ENCODE measurements at places on chromosomes 3 and 15.

GRCh38 chr15:42080186-42080918 lies 14.0 kb downstream of the PLA2G4D start:
- DNase-seq: no peak

GRCh38 chr15:31305796-31306425 lies 20.7 kb upstream of the KLF13 start:
- no peak for DNase-seq

- no peak for DNase-seq
These were observed 4.6 kb downstream of the SNUPN start for GRCh38 chr15:75620841-75621391.

DNA sequence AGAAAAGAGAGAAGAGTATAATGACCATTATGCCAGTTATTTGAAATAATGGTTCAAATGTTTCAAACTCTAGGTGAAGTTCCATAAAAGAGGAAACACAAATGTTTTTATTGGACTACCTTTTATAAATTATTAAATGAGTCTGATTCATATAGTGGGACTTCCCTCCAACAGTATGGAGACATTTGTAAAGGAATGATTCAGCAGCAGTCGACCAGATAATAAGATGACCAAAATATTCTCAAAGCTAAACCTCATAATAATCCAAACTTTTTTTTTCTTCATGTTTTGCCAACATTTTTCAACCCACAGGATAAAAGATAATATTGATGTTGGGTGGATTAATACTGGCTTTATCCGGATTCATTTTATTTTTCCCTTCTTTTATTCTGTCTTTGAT lies 18.8 kb downstream of the TIPARP start:
- DNase-seq: no peak

DNA sequence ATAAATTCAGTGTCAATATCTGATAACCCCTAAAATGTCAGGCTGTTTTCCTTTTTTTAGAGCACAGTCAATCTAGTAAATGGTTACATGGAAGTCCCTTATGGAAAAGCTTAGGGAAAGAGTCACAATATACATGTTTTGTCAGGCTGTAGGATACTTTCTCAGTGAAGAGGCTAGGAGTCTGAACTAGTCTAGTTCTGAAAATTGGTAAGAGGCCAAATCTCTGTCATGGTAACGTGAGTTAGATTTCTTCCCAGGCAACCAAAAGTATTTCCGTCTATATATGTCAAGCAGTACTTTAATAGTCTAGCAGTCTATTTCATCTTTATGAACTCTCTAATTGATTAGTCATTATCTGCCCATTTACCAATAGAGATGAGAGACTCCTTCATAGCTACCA lies 215.9 kb upstream of the LRRC3B start:
- no peak for DNase-seq

DNA sequence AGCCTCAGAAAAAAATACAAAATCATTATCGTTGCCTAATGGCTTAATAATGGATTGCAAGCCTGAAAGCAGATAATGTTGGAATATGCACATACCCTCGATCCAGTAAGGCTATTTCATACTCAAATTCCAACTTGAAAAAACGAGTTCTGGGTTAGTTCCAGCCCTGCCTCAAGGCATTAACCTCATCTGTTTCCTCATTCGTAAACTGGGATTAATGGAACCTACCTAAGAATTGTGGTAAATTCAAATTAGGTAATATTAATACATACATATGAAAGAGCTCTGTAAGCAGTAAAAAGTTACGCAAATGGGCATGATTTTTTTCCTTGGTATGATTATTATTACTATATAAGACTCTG lies 107.5 kb downstream of the SRGAP3 start:
- no peak for DNase-seq

- DNase-seq: no peak
These were observed 5.8 kb downstream of the LTK start for GRCh38 chr15:41507820-41508290.

DNA sequence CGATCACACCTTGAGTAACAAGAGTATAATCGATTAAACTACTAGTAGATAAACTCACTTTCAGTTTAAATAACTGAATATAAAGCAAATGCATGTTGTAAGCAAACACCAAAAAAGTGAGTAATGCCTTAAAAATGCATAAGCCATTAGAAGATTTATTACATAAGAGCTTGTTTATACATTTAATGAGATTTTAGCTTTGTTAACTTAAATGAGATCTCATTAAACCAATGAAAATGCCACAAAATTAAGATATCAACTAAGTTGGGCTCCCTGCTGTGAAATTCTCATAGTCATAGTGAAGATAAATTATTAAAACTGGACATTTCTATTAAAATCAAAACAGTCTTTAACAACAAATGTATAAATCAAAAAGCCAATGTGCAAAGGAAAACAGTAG lies 701.2 kb downstream of the NLGN1 start:
- no peak for DNase-seq

- DNase-seq: no peak
These were observed at the start of gene CIDEC for GRCh38 chr3:9879830-9880549. CIDEC (minus strand) TSS chr3:9880253; CDS start chr3:9878486, 1,767 bp downstream.

- no peak for DNase-seq
These were observed 67.2 kb upstream of the DLG1 start for GRCh38 chr3:197365586-197365985.

DNA sequence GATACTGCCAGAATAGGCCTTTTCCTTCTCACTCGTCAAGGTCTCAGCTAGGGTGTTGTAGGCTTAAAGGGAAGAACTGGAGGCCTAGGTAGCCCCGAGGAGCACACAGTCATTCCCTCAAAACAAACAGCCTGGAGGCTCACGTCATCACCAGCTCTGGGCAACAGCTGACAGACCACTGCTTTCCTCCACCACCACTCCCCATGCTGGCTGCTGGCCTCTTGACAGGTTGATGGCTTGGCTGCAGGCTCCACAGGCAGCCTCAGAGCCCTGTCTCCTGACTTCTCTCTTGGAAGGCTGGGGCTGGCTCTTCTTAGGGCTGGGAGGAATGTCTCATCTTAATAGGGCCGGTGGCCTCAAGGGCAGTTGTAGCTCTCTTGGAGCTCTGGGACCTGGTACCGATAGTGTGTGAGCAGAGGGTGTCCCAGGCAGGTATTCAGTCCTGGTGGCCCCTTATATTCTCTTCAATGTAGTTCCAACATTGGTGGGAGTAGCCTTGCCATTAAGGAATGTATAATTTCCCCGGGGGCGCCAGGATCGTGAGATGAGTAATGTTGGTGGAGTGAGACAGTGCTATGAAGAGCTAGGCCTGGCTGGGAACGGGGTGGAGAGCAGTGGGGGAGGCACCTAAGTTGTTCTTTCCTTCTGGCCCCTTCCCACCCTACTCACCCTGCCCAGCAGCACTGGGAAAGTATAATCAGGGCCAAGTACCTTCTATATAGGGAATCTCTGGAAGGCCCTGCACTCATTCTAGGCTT lies 6.1 kb upstream of the AP2M1 start:
- no peak for DNase-seq

DNA sequence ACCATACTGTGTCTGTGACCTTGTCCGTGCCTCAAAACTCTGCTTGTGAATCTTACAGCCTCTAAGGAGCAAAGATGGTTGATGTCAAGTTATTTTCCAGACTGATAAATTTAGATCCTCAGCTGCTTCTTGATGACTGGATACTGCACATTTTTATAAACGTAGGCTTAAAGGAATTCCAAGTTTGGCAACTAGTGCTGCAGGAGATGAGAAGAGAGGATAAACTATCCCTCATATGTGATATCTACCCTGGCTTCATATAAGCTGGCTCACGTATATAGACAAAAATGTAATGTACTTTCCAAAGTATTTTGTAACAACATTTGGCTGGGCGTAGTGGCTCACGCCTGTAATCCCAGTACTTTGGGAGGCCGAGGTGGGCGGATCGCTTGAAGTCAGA lies 89.6 kb downstream of the GMPS start:
- no peak for DNase-seq

GRCh38 chr15:89751748-89752147 lies 699 bp upstream of the MESP1 start:
- DNase-seq: no peak

DNA sequence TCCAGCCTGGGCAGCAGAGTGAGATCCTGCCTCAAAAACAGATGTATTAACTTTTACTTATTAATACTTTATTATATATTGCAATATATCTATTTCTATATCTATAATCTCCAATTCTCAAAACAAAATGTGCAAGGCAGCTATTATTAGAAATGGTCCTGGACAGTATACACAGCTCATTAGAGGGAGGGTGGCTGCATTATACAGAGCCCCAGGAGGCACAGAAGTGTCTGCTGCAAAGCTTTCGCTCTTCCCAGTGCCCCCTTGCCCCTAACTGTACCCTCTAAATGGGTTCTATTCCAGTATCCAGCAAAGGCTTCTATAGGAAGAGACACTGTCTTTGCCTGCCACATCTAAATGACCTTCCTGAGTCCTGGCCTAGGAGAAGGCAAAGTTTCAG lies 24.5 kb downstream of the ARL14 start:
- no peak for DNase-seq

GRCh38 chr15:98529205-98530145 lies 118.9 kb upstream of the IGF1R start:
- DNase-seq: no peak

DNA sequence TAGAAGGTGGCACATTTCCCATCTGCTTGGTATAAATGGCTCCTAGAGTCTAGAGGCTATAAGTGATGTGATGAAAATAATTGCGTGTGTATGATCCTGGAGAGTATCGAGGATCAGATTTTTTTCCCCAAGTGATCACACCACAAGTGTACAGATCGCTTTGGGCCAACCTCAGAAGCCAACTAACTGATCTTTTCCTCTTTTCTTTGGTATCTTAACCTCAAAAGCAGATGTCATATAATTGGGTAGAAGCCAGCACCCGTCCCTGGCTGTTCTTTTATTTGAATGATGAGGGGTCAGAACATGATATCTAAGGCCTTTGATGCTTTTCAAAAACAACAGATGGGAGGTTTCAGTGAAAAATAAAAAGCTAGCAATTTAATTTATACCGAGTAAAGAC lies 3.3 kb downstream of the P2RY14 start:
- no peak for DNase-seq

GRCh38 chr3:69065318-69065964 lies 13.3 kb upstream of the TMF1 start:
- no peak for DNase-seq

DNA sequence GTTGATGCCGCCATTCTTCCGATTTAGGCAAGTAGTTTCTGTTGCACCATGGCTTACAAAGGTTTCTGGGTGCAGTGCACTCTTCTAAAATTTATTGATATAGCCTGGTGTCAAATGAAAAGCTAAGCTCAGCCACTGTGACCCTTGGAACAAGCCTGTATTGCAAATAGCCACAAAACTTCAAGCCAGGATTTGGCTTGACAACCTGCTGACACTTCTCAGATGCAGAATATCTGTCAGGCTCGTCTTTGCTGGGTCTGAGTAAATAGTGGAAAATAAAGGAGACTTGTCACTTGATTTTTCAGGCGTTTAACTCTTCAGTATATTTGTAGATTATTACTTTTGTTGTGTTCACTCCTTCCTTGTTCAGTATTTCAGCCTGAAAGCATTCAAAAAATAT lies 871.8 kb downstream of the OTOL1 start:
- DNase-seq: no peak

DNA sequence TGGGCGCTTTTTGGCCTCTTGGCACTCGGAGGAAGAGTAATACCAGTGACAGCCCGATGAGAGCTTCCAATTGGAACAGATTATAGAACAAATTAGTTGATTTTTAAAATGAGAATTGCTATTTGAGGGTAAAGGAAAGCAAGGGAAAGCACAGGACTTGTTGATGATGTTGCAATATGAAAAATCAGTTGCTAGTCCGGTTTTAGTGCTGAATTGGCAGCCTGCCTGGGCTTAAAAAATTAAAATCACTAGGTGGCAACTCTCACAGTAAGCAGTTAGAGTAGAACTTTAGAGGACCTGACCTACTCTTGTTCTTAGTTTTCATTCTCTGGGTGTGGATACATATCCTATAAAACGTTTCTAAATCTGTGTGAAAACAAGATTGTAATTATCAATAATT lies 2.1 kb upstream of the SCAANT1 start:
- DNase-seq: no peak

Data from activated CD8-positive, alpha-beta memory T cell treated with anti-CD3 and anti-CD28 coated beads for 48 hours (primary cell).